ENCODE measurements at places on chromosomes 7 and 10.

- no peak for DNase-seq
Measured at GRCh38 chr10:126052171-126052570, 155.8 kb downstream of the FANK1 start.

DNA sequence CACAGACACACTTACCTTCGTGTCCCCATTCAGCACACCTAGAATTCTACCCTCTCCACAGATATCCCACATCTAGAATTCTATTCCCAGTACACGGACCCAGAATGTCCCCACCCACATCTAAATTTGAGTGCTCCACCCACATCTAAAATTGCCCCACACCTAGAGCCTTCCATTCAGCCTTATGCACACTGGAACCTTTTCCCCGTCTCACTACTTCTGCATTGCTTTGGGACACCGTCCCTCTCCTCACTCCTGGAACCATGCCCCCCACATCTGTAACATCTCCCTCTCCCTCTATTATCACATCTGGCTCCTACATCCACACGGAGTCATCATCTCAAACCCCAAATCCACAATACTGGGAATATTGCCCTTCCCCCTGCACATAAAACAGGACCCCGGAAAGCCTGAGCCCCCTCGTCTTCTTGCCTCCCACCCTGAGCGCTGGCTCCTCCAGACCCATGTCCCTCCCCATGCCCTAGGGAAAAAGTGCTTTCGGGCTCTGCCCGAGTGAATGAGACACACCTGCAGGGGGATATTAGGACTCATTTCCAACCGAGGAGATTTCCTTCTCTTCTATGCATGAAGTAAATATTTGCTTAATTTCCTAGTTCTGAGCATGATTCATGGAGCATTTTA lies 125.8 kb upstream of the UNC5B start:
- no peak for DNase-seq

GRCh38 chr10:3030765-3031164 lies 36.6 kb upstream of the PFKP start:
- DNase-seq, result no peak

DNA sequence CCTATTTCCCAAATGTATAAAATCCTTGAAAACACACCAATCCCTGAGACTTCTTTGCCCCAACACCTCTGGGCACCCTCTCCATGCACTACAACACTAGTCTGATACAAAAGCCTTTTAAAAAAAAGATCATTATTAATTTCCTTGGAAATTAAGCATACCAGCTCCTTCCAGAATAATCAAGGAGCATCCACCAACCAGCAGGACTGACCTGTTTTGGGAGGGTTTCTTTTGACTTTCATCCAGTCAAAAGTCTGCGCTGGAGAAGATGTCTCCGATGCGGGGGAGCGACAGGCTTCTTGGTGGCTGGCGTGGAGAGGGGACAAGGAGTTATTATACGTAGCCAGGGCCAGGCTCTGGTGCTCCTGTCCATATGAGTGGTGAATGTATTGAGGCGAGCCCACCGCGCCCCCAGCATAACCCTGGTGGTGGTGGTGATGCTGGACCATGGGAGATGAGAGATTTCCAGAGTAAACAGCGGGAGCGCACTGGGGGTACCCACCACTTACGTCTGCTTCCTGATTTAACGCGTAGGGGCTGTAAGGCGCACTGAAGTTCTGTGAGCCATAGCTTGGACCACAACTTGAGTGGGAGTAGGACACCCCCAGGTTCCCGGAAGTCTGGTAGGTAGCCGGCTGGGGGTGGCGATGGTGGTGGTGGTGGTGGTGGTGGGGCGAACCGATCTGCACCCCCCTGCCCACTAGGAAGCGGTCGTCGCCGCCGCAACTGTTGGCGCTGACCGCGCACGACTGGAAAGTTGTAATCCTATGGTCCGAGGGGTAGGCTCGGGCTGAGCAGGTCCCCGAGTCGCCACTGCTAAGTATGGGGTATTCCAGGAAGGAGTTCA lies 527 bp downstream of the HOXA1 start:
- DNase-seq, result no peak

GRCh38 chr10:110873951-110874350 lies 2.2 kb downstream of the PDCD4 start:
- DNase-seq, result no peak

GRCh38 chr10:118153287-118153686 lies 106.5 kb upstream of the RAB11FIP2 start:
- no peak for DNase-seq

DNA sequence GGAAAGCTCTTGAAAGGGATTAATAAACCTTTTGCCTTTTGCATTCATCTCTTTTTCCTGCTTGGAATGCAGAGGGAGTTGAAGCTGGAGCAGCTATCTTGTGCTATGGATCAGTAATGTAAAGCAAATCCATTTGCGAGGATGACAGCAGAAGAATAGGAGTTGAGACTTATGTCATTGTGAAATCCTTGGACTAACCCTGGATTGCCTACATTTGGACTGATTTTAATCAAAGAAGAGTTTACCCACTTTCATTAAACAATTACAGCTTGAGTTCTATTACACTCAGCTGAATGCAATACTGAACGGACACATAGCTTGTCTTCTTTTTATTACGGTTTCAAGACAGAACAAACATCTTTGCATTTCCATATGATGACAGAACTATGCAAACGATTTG lies 362.3 kb downstream of the PHF14 start:
- no peak for DNase-seq

GRCh38 chr10:85621562-85621961 lies 745.0 kb downstream of the GRID1 start:
- no peak for DNase-seq

DNA sequence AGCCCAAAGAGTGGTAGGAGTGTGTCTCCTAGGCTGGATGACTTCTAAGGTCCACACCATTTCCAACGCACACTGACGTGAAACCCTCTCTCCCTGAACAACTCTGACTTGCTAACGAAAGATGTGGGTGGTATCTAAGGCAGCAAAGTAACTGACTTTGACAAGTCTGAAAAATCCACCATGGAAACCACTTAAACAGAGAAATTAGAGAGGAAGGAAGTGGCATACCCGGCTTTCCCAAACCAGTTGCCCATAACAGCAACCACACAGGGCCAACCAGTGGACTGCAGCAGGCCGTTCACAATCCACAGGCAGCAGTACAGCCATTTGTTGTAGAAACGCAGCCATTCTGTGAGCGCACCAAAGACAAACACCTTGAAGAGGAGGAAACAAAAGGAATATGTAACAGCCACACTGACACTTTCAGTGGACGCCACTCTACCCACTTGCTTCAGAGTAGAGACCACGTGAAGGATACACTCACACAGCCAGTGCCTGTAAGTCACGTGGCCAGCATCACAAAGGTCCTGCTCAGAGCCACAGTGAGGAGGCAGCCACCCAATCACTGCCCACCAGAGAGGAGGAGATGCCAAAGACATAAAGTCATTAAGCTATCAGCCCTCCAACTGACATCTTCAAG lies 39.8 kb downstream of the SLC37A3 start:
- peak; percentile 51 for DNase-seq

- no peak for DNase-seq
Measured at GRCh38 chr7:29329686-29330085, 135.1 kb downstream of the CHN2 start.

- no peak for DNase-seq
Measured at GRCh38 chr7:94059746-94060145, 55.6 kb upstream of the BET1 start.

DNA sequence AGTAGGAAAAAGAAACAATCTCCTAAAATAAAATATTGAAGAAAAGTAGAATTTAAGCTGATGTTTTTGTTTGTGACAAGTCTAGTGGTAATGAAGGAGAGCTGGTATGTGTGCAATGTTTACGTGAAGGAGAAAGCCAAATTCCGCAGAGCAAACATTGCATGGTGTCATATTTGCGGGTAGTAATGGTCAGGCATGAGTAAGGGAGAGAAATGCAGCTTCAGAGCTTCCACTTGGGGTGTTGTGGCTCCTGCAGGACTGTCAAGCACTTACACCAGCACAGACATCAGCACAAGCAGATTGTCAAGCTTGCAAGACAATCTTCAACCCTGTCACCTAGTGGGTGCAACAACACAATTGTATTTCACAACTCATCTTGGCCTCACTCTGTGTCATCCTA lies 136.5 kb upstream of the ETV1 start:
- DNase-seq, result no peak
